Left renal pelvis (tissue), 4 donors: ENCODE measurements at places on chromosomes 16 and 17.
A peak's percentile ranks its signal among the peaks of the same experiment; 100 is the strongest.

GRCh38 chr16:78890373-78890895 is 710.1 kb downstream of the MAF start:
- DNase-seq, result no peak

GRCh38 chr17:79974566-79975497 is 60.8 kb downstream of the TBC1D16 start:
- no peak for DNase-seq

DNA sequence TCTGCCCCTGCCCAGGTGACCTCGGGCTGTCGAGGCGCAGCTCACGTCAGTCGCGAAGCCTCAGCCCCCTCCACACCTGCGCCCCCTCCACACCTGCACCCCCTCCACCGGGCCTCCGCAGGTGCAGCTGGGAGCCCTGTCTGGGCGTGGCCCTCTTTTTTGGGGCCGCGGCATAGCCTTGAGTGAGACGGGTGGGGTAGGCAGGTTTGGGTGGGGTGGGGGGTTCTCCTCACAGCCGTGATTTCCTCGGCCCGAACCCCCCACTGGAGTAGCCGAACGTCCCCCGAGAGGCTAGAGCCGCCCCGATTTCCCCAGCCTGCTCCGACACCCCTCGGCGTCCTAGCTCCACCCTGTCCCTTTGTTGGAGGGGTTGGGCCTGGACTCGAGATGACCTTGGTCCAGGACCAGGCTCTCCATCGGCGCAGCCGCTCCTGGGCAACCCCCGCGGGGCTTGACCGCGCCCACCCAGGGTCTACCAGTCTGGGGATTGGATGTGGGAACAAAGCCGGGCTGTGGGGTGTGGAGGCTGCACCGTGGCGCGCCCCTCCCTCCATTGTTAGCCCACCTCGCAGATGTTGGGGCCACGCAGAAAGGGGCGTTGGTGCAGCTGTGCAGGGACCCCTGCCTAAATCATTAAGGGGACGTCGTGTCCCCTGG is 626 bp downstream of the TUBB3 start:
- DNase-seq, result no peak

- no peak for DNase-seq
These were observed 18.5 kb upstream of the APRT start for GRCh38 chr16:88830258-88830657.

DNA sequence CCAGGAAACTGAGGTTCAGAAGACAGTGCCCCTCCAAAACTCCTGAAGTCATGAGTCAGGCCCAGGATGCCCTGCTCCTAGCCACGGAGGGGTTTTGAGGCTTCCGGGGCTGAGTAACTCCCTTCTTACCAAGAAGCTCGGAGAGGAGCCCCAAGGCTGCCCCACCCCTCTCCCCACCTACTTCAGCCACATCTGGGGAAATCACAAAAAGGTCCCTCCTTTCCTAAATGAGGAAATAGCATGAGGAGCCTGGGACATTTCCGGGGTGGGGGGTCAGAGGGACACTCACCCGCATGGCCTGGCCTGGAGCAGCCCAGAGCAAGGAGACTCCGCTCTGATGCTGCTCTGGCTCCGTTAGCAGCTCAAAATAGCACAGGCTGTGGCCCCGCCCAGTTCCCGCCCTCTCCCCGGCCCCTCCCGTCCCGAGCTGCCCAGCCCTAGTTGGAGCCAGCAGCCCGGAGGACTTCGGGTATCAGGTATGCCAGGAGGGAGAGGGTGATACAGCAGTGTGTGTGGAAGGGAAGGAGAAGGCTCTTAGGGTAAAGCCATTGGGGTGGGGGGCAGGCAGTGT is 40.1 kb downstream of the MYO18A start:
- no peak for DNase-seq

- DNase-seq, result no peak
These were observed 46.7 kb downstream of the FOXL1 start for GRCh38 chr16:86625029-86625428.

DNA sequence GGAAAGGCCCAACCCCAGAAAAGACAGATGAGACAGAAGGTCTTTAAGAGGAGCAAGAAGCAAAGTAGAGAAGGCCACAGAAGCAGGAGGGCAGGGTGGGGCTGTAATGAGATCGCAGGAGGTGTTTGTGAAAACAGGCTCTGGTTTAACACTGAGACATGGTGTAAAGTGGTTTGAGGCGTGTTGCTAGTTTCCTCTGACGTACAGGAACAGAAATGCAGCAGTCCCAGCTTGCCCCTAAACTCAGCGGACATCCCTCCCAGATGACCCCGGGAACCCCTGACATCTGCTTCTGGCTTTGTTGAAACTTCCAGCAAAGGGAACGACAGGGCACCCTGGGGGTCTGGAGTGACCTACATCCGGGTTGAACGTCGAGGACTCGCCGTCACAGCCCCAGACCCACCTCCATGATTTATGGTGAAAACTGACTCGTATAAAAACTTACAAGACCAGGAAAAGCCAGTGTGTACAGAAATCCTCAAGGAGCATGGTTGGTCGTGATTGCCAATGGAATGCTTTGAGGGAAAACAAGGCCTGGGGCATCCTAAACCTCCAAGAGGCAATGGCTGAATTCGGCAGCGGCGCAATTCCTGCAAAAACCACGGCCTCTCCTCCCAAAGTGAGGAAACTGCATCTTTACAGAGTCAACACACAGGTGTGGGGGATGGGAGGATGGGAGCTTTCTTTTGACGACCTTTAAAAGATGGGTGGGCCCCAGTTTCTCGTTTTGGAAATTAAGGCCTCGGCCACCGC is 25.8 kb downstream of the LITAF start:
- DNase-seq, result peak; percentile 38

DNA sequence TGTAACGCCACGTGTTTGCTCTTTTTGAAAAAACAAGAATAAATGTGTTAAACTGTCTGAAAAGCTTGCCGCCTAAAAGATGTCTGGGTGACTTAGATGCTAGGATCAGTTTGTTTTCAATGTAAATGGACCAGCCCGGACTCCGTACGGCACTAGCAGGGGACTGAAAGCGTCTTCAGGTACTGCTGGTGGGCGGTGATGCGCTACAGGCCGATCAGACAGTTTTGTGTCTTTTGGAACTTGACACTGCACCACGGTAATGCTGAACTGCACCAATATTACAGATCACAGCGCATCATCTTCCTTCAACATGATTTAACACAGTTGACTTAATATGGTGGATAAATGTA is 727 bp upstream of the MBTPS1 start:
- DNase-seq, result peak; percentile 26

GRCh38 chr16:86513471-86514277 is 3.3 kb downstream of the FOXF1 start:
- DNase-seq, result no peak

- no peak for DNase-seq
These were observed 23.1 kb upstream of the MEIOB start for GRCh38 chr16:1895068-1895467.
